Activated CD4-positive, alpha-beta memory T cell treated with anti-CD3 and anti-CD28 coated beads for 36 hours (primary cell): ENCODE measurements at places on chromosomes 6 and 20.

DNA sequence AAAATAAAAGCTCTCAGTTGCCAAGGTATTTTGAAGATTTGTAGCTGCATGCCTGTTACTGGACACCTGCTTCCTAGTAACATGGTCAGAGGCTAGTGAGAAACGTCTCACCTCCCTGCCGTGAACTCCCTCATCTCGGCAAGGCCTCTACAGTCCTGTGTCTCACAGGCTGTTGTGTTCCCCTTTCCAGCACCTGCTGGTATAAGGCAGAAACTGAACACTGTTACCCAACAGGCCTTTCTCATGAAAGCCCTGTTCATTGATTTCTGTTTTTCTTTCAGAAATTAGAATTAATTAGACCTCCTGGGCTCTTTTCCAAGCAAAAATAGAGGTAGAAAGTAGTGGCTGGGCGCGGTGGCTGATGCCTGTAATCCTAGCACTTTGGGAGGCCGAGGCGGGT lies 17.6 kb upstream of the SRSF3 start:
- no peak for DNase-seq

- peak; percentile 72 for DNase-seq
Measured at GRCh38 chr6:1381481-1382330, 7.7 kb upstream of the FOXF2 start.

GRCh38 chr6:136144251-136145023 lies 105.7 kb downstream of the MTFR2 start:
- no peak for DNase-seq

DNA sequence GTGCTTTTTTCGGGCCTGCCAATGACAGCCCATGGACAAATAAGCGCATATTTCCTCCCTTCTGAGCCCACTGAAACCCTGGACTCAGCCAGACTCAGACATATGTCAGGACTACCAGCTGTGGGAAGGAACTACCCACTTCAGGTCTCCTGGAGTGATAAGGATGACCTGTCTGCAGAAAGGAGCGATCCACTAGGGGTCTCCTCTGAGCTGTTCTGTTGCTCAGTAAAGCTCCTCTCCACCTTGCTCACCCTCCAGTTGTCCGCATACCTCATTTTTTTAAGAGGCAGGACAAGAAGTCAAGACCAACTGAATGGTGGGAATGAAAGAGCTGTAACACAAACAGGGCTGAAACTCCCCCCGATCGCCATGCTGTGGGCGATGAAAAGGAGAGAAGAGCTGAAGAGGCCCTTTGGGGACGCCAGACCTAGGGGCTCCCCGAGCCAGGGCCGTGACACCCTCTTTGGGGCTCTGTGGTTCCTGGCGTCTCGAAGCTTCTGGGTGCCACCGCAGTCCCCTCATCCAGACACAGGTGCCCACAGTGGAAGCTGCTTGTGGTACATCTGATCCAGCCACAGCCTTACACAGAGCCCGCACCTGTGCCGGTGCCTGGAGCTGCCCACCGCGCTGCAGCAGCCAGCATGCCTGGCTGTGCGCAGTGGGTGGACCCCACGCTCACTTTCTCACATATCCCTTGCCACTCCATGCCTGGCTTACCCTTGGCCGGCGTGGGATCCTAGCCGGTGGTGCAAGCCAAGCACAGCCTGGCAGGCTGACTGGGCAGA lies 68.8 kb downstream of the EYS start:
- DNase-seq = no peak

GRCh38 chr6:157172231-157172701 lies 151.1 kb downstream of the TMEM242 start:
- DNase-seq = no peak
